ENCODE measurements at places on chromosomes 5 and 9.
A peak's percentile ranks its signal among the peaks of the same experiment; 100 is the strongest.

GRCh38 chr9:76150013-76150412 lies 244.2 kb downstream of the RFK start:
- no peak for DNase-seq

DNA sequence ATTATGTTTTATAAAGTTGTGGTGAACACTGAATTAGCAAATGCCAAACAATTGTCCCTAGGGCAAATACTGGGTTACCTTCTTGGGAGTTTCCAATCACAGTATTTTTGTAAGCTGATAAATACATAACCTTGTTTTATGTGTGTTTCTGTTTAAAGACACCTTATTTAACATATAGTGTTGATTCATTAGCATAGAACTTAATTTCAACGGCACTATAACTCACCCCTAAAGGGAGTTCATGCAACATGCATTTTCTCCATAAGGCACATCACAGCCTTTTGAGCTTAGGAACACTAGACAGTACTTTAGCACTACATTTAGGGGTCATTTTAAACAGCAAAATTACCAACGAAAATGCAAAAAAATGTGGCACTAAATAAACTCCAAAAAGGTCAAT lies 74.2 kb upstream of the TYRP1 start:
- DNase-seq, result no peak

DNA sequence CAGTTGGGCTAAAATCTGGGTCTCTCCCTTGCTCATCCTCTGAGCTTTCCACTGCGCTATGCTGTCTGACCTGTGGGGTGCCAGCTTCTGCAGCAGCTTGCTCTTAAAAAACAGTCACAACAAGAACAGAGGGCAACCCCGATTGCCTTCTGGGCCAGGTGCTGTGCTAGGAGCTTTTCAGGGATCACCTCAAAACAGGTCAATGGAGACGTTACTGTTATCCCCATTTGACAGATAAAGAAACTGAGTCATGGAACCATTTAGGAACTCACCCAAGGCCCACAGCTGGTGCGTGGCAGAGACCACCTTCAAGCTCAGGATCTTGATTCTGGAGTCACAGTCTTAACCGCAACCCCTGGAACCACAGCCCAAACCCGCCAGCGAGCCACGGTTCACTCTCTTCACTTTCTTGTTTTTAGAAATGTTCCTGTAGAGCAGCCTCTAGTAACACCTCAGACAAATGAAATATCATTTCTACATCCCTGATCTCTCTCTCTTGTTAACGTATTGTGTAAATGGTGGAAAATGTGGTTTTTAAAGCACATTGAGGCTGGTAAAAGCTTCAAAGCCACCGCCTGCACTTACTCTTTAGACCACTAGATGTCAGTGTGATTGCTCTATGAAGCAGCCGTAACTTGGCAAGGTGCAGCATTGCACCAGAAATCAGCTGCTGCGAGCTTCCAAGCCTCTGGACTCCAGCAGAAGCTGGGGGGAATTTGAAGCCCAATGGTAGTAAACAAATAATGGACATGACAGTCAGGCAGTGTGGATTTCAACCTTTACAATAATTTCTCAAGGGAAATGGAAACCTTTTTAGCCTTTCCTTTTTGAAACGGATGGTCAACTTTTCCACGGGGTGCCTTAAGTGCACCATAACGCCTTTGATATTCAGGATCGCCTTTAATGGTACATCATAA lies 1.7 kb downstream of the FYB1 start:
- peak; percentile 75 for DNase-seq

DNA sequence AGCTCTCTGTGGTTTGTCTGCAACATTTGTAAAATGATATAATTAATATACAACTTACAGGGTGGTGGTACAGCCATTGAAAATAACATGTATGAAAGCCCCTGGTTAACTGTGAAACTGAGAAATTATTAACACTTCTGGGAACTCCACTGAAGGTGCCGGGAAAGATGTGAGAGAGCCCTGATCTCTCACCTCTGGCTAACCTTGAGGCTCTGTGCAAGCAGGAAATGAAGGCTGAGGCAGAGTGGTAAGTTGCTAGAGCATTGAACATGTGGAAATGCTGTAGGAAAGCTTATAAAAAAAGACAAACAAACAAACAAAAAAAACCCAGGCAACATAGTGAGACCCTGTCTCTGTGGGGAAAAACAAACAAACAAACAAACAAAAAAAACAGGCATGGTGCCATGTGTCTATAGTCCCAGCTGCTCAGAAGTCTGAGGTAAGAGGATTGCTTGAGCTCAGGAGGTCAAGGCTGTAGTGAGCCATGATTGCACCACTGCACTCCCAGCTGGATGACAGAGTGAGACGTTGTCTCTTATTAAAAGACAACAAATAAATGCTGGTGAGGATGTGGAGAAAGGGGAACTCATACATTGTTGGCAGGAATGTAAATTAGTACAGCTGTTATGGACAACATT lies 7.5 kb downstream of the CATSPER3 start:
- DNase-seq, result no peak

Data from activated T-cell treated with anti-CD3 and anti-CD28 coated beads, Interleukin-2, amount 50 U/mL, for 4 hours (primary cell).